Skeletal muscle cell (primary cell): ENCODE measurements at places on chromosomes 7 and 10.

GRCh38 chr10:69102440-69102839 lies 14.5 kb downstream of the SRGN start:
- DNase-seq: no peak

GRCh38 chr10:130428936-130429335 lies 292.7 kb downstream of the GLRX3 start:
- DNase-seq: no peak

DNA sequence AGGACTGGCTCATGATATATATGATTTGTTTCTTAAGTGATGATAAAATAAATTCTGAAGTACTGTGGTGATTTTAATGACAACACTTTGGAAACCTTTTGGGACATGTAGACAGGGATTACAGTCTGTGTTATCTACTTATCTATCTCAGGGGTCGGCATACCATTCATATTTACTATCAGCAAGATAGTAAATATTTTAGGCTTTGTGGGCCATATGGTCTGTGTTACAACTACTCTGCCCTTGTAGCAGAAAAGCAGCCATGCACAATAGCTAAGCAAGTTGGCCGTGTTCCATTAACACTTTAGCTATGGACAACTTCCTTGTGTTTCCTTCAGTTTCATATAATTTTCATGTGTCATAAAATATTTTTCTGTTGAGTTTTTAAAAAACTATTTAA lies 97.8 kb upstream of the PRPS1L1 start:
- no peak for DNase-seq

DNA sequence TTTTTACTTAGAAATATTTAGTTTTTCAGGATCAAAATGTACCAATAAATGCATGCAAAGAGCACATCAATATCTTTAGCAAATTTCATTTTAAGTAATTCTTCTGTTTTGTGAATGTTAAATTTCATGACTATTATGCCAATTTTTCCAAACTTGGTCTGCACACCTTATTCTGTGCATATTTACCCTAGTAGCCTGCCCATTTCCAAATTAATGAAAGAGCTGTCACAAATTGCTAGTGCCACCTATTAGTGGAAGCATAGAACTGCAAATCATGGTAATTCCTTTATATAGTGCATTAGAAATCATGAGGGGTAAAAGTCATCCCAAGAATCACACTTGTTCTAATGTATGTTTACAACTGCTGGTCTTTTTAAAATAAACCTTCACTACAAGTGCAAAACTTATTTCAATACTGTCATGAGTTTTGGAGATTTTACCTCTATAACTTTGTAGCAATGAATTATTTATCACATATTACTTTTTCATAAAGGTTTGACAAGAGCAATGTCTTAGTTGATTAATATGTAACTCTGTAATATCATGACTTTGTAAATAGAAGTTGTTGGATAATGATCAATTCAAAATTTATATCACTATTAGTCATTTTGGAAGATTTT lies 5.7 kb downstream of the SEMA3A start:
- DNase-seq: no peak

- DNase-seq: peak; percentile 23
Observed at GRCh38 chr7:78530351-78530750, 731.8 kb downstream of the PHTF2 start.

GRCh38 chr10:17227367-17228090 lies 512 bp upstream of the VIM start:
- no peak for DNase-seq

DNA sequence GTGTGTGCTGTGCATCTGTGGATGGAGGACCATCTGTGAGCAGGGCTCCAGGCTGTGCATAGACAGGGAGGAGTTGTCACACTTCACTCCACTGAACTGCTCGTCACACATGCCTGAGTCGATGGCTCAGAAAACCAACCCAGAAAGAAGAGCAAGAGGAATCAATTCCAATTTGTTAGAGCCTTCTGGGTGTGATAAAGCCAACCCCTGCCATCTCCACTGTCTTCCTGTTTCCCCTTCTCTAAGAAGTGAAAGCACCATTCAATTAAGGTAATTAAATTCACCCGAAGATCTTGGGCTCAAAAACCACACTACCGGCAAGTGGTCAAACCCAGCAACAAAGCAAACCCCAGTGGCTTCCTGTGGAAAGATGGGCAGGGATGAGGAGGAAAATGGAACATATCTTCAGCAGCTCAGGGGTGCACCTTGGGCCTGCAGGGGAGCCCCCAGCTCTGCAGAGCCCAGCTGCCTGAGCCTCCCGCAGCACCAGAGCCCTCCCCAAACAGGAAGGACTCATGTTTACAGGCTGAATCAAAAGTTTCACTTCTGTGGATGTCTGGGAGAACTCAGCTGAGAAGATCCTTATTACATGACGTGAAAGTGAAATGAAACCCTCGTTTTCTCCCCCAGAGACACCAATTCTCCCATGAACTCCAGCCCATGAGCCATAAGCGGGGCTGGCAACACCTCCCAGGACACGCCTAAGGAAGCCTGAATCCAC lies 10.9 kb downstream of the C10orf71 start:
- no peak for DNase-seq

- DNase-seq: no peak
Observed at GRCh38 chr10:127372361-127372760, 176.0 kb upstream of the INSYN2A start.

GRCh38 chr7:143050931-143051330 lies 1.2 kb upstream of the OR6V1 start:
- DNase-seq: no peak

GRCh38 chr10:90179696-90180407 lies 478.5 kb downstream of the KIF20B start:
- peak; percentile 100 for DNase-seq

GRCh38 chr10:48551861-48552591 lies 52.8 kb downstream of the ARHGAP22 start:
- DNase-seq: no peak

DNA sequence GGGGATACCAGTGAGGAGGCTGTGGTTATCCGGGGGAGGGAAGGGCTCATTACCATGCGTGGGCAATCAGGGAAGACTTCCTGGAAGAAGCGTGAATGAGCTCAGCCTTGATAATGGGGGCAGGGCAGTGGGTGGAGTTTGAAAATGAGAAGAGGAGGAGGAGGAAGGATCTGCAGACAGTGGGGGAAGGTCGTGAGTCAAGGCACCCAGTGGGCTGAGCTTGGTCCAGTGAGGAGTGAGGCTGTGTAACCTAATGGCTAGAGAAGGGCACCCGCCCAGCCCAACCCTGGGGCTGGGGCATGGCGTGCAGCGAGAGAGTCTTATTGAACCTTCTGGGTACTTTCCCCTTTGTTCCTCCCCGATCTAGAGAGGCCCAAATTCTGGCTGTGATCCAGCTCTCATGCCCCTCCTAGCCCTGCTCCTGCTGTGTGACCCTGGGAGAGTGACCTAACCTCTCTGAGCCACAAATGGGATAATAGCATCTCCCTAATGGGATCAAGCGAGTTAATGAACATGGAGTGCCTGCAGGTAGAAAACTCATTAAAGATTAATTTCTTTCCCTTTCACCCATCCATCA lies 31.5 kb downstream of the CLIP2 start:
- no peak for DNase-seq

DNA sequence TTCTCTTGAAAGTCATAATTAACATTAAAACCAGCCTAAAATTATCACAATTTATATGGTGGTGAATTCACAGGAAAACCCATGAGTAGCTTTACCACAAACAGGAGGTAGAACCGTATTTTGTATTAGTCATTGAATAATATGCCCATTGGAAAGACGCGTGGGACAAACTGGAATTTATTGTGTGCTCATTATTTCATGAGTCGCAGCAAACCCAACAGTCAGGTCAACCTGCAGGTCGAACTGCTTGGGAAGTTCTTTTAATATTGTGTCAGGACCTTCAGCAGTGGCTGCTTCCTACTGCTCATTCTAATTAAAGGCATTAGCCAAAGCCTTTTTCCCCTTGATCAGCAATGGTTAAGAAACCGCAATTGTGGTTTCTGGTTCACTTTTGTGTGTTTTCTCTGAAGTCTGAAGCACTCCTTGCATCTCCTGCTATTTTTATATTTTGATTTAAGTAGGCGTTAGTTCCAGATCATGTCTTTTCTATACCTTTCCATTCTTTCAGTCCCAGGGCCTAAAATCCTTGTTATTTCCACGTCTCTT lies 100.1 kb downstream of the RAB11FIP2 start:
- DNase-seq: no peak

GRCh38 chr7:112470194-112470593 lies 10.6 kb upstream of the LSMEM1 start:
- no peak for DNase-seq

- no peak for DNase-seq
Observed at GRCh38 chr7:137846827-137847567, at the start of gene DGKI. TSS of gene DGKI (minus strand) at chr7:137846974.

DNA sequence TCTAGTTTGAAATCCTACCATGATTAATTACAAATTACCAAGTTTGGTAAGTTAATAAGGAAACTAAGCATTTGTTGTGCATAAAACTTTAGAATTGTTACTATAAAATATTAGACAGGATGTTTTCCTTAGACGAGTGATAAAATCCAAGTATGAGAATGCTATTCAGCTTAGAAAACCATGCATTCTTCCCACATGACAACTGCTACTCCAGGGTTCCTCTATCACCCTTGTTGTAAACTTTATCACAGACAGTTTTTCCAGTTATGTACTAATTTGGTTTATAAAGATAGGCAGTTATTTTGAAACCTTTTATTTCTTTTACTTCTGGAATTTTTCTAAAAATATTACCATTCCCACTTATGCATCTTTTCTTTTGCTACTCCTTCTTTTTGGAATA lies 52.0 kb downstream of the SIRT1 start:
- DNase-seq: no peak

GRCh38 chr10:45428611-45429510 lies 54.8 kb downstream of the ALOX5 start:
- DNase-seq: no peak

GRCh38 chr10:124265776-124266467 lies 152.8 kb downstream of the OAT start:
- DNase-seq: no peak

DNA sequence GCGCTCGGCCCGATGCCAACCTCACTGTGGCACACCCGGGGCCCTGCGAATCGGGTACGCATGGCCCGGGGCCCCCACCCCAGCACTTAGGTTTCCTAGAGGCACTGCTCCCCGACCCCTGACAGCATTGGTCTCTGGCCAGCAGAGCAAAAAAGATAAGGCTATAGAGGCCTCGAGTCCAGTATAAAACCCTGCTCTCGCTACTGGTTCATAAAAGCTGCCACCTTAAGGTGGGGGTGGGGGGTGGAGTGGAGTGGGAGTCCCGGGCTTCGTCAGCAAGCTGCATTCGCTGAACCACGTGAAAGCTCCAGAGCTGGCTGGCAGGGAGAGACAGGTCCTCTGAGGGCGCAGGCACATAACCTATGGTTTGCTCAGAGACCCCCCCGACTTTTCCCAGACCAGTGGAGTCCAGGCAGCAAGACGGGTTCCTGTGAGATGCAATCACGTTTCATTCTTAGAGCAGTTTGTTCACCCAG lies 1.3 kb downstream of the KAZALD1 start:
- DNase-seq: no peak

GRCh38 chr10:3935141-3935540 lies 150.1 kb upstream of the KLF6 start:
- DNase-seq: peak; percentile 27

DNA sequence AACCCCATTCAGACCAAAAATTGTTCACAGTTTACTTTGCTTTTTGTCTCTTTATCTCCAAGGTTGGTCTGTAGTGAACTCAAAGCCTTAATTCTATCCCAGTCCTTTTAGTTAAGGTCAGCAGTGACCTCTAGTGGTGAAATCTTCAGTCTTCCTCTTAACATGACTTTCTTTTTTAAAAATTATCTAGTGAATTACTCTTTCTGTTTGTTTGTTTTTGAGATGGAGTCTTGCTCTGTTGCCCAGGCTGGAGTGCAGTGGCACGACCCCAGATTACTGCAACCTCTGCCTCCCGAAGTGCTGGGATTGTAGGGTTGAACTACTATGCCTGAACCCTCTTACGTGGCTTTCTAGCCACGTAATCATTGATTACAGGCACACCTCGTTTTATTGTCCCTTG lies 25.0 kb downstream of the ZNF487 start:
- DNase-seq: peak; percentile 42

DNA sequence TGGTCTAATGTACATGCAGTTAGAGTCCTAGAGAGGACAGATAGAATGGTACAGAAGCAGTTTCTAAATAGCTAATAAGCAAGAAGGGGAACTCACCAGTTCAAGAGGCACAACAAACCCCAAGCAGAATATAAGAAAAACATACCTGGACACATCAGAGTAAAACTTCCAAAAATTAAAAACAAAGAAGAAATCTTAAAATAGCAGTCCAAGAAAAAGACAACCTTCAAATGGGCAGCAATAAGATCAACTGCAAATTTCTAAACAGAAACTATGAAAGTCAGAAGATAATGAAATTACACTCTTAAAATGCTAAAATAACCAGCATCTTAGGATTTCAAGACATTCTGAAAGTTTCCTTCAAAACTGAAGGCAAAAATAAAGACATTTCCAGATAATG lies 55.9 kb downstream of the USP6NL start:
- no peak for DNase-seq

DNA sequence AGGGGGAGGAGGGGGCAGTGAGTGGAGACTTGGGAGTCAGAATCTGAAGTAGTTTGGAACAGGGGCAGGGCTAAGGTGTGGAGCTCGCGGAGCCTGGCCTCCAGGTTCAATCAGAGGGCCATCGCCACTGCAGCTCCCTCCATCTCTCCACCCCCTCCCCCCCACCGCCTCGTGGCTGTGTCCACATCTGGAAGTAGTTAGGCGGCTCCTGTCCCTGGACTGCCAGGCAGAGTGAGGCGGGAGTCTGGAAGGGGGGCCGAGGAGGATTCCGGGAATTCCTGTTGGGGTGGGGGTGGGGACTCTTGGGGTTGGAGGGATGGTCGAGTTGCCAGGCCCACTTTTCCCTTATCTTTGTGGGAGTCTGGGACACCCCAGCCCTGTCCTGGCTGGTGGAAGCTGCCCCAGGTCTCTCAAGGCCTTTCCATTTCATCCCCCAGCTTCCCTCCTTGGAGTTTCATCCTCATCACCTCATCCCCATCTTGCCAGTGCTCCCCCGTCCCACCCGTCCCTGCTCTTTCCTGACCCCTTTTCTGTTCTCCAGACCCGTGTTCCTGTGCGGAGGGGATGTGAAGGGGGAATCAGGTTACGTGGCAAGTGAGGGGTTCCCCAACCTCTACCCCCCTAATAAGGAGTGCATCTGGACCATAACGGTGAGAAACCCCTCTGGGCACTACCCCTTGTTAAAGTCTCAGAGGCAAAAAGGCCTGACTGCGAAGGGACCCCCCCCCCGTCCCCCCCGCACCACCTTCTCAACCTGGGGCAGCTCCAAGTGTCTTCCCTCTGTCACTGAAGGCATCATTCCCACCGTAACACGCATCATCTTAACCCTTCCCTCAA lies 944 bp downstream of the PCOLCE start:
- peak; percentile 54 for DNase-seq
